ENCODE measurements at places on chromosomes 7 and 10.

DNA sequence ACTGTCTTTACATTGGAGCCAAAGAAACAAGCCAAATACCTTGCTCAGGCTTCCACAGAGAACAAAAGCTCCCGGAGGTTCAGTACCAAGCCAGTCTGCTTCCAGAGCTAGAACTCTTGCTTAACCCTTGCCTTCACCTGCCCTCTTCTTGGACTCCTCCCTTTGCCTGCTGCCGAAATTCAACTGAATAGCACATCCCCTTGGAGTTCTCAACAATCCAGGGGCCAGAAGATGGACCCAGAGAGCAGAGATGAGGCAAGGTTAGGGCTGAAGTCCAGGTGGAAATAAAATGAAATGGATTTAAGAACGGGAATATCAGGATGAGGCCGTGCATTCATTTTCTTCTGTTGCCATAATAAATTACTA lies 876 bp upstream of the PIK3AP1 start:
- peak; percentile 48 for DNase-seq

DNA sequence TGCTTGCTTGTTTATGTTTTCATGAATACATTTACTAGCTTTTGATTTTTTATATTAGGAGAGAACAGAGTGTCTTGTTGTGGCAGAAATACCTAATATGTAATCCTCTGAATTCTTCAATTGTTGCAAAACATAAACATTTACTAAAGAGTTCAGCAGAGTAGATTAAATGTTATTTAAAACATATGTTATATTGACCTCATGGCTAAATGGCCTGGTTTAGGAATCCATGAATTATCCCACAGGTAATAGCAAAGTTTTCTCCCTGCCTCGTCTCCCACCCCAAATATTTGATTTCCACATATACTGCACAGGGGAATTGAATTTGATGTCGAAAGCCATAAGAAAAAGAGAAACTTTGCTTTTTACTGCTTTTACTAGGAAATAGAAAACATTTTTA lies 111.8 kb downstream of the ADK start:
- DNase-seq: no peak

DNA sequence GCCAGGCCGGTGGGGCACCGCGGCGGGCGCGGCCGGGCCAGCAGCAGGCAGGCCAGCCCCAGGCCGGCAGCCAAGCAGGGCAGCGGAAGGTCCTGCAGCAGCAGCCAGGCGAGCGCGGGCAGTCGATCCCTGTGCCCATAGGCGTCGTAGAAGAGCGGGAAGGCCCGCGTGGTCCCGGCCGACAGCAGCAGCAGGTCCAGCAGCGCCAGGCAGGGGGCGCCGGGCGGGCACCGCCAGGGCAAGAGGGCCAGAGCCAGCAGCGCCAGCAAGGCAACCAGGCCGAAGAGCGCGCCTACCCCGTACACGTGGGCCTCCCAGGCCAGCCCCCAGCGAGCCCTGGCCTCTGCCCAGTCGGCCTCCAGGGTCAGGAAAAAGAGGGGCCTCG lies 8.4 kb upstream of the RBM28 start:
- no peak for DNase-seq

GRCh38 chr7:30734497-30734896 lies 17.4 kb upstream of the INMT start:
- DNase-seq: no peak

DNA sequence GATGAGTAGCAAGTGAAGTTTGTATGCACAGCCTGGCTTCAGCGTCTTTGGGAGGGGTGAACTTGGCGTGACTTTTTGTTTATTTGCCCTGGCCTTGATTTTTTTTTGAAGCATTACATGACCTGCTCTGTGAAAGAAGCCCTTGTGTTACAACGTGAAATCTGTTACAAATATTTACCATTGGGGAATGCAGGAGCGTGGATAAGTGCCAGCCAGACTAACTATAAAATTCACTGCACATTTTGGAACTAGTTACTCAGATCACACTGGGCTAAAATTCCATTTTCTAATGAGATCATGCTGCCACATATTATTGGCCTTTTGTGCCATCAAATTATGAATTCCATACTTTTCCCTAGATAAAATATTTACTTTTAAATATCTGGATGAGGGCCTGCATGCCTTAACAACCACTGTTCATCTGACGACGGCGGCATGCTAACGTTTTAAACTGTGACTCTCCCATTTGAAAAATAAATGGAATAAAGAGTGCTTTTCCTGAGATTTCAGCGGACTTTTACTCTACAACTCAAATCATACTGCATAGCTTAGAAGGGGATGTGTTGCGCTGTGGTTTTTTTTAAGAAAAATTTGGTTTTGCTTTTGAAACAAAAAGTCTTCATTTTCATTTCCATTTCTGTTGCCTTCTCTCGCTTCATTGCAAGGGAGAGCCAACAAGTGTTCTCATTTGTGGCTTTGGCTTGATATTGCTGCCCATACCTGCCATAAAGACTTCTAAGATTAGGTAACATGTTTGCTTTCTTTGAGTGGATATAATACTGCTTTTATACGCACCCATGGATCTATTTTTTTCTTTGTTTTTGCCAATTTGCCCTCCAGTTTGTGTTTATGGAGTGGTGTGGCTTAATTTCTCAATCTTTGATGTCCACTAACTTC lies 352.2 kb downstream of the TFEC start:
- DNase-seq: no peak

- DNase-seq: no peak
These were observed 66.9 kb downstream of the FAM53B start for GRCh38 chr10:124677293-124677699.

DNA sequence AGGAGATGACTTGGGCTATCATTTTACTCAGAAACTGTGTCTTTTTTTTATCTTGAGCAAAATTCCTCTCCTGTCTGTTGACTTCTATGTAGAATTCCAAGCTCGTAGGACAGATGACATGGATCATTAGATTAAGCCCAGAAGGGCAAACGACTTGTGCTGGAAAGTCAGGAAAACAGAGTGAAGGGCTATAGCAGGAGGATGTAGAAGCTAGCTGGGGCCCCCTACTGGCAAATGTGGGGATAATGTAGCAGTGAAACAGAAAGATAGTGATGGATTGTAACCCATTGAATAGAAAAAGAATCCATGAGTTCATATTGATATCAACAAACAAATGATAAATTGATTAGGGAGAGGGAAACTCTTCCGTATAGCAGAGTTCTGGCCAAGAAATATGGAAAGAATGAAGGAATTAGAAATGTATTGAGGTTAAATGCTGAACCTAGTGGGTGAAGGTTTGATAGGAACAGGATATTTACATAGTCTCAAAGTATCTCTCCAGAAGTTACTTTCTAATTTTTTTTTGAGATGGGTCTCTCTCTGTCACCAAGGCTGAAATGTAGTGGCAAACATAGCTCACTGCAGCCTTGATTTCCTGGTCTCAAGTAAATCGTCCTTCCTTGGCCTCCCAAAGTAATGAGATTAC lies 103.6 kb downstream of the LYZL1 start:
- peak; percentile 50 for DNase-seq

DNA sequence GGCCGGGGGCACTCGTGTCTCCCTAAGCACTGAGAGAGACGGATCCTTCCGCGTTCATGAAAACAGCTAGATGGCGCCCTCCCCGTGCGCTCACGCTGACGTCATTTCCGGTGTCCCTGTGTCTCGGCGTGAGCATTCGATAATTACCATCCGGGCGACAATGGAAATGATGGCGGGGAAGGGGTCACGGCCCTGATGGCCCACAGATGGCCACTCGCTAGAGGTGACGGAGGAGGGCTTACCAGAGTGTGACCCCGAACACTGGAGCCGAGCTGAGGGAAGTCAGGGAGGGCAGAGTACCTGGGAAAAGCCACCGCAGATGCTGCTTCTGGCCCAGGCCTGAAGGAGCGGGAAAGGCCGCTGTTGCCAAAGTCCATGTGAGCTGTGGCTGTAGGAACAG lies 222.9 kb downstream of the TCERG1L start:
- DNase-seq: no peak

All from NCI-H1105 treated with DMSO at 0.1 percent for 48 hours (cell line).